ENCODE measurements at places on chromosomes 4 and X.

- DNase-seq, result no peak
Measured at GRCh38 chrX:130834830-130835229, 68.2 kb downstream of the ENOX2 start.

DNA sequence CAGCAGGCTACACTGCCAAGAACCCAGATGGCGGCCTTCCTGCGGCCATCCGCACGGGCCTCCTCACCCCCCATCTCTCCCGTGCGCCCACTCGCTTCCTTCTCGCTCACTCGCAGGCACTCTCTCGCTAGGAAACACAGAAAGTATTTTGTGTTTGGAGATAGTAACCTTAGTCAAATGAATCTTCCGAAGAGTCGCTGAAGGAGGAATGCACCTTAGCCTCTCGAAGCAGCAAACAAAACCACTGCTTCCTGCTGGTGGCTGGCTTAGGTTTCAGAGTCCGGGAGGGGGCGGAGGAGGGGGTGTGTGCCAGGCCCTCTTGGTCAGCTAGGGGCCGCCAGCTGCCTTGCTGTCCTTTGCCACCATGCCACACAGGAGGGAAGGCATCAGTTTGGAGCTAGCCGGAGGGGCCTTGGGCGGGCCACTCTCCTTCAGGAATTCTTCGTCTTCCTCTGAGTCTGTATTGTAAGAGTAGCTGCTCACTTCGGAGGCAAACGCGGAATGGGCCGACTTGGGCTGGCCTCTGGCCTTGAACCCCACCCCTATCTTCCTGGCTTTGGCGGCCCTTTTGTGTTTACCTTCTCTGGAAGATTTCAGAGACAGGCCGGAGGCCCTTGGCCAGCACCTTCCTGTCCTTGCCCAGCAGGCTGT lies 73.2 kb upstream of the UCP1 start:
- DNase-seq, result no peak

- DNase-seq, result no peak
Measured at GRCh38 chrX:136493011-136493410, 4.4 kb upstream of the HTATSF1 start.

GRCh38 chr4:87540146-87541058 lies 11.2 kb upstream of the SPARCL1 start:
- no peak for DNase-seq

- DNase-seq, result no peak
Measured at GRCh38 chr4:108355902-108356535, 187.3 kb upstream of the LEF1 start.

All from SIG-M5 (cell line).